ENCODE measurements at places on chromosomes 7 and 10. TPM values are rescaled to one million over a fixed set of nuclear protein-coding genes. Genes with fewer than 3 reads are reported as not detected.
A peak's percentile ranks its signal among the peaks of the same experiment; 100 is the strongest.

GPC2 gene
- 3.4 TPM for total RNA-seq

KCNH2 gene
- 0.16 TPM for total RNA-seq

SPAM1 gene
- not detected for total RNA-seq

CALHM1 gene
- total RNA-seq, result not detected

ARHGAP22 gene
- total RNA-seq, result 8.2 TPM

CLDN3 gene
- not detected for total RNA-seq

UNCX gene
- not detected for total RNA-seq

DNA sequence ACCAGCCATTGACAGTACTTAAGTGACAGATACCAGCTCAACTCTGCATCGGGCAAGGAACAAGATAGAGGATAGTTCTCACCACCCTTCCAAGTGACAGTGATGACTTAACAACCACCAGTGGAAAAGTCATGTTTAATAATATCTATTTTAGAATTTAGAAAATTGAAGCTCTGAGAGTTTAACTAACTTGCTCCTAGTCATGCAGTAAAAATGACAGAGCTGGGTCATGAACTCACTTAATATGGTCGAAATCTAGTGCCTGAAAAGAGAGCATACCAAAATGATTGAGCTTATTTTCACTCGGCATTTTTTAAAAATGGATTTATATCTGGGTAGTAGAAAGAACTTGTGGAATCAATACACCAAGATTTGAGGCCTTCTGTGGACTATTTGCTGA, 367.8 kb upstream of the IGFBP3 start:
- no peak overlapping the region for H3K27ac ChIP-seq
- H3K36me3 ChIP-seq, result no peaks in the 10 kb centered on the region
- H3K4me3 ChIP-seq, result no peak overlapping the region

DNA sequence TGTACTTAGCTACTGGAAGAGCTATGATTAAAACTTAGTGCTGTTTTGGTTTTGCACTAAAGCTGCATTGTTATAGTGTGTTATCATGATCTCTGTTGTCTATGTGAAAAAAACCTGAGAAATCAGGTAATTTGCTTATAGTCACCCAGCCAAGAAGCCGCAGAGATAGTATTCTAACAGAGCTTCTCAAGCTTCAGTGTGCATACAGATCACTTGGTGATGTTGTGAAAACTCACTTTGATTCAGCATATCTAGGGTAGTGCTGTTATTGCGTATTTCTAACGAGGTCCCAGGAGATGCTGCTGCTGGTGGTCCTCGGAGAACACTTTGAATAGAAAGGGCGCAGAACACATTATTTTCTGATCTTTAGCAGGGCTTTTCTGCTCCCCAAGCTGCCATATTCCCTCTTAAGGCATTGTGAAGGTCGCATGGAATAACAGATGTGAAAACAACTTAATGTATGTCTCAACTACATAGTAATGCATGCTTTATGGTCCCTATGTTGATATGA, 68.4 kb upstream of the PDCD4 start:
- H3K4me1 ChIP-seq, result no peaks in the 10 kb centered on the region
- H3K27me3 ChIP-seq, result no peaks in the 10 kb centered on the region
- no peaks in the 10 kb centered on the region for H3K36me3 ChIP-seq
- peak overlapping the region; percentile 79 for H3K27ac ChIP-seq
- no peak for DNase-seq

- H3K27ac ChIP-seq, result peak overlapping the region; percentile 68
- H3K36me3 ChIP-seq, result no peaks in the 10 kb centered on the region
- no peaks in the 10 kb centered on the region for H3K27me3 ChIP-seq
- DNase-seq, result no peak
These were observed 27.4 kb downstream of the MINPP1 start for GRCh38 chr10:87531908-87532622.

DNA sequence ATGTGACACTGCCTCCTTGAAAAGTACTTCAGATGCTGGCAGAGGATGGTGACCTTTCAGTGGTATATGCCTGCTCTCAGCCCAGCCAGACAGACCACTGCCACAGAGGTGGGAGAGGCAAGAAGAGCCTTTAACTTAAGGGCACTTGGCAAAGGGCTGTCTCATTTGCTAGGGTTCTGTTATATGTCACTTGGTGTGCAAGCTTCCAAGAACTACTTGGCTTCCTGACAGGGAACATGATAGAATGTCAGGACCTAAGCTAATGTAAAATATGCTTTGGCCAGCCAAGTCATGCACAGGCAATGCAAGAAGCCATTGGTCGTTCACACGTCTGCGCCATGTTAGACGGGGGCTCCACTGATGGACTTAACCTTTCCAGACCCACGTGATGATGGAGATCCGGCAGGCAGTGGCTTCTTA, 54.7 kb downstream of the RBM20 start:
- no peaks in the 10 kb centered on the region for H3K27me3 ChIP-seq
- no peak for DNase-seq
- H3K27ac ChIP-seq, result no peak overlapping the region

GRCh38 chr7:47435889-47436312, 146.0 kb downstream of the TNS3 start:
- H3K36me3 ChIP-seq, result no peaks in the 10 kb centered on the region
- H3K4me3 ChIP-seq, result no peak overlapping the region
- no peaks in the 10 kb centered on the region for H3K4me1 ChIP-seq
- peak; percentile 63 for DNase-seq
- H3K27me3 ChIP-seq, result no peaks in the 10 kb centered on the region

DNA sequence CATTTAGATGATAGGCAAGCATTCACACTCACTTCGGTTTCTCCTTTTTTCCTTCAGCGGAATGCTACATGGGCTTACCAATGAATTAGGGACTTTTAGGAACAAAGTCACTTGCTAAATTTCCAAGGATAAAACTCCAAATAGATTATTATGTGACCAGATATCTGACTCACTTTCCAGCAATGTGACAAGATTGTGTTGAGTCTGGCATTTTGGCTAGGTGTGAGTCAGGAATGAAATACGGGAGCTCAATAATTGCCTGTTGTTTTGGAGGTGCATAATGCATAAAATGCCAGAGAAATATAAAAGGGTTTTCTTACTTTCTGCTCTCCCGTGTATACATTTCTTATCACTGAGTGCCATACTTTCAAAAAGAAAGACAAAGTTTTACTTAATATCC, 721.1 kb downstream of the KCNMA1 start:
- no peak overlapping the region for H3K4me3 ChIP-seq
- H3K36me3 ChIP-seq, result no peaks in the 10 kb centered on the region
- H3K27me3 ChIP-seq, result no peaks in the 10 kb centered on the region

- no peaks in the 10 kb centered on the region for H3K36me3 ChIP-seq
- no peaks in the 10 kb centered on the region for H3K4me1 ChIP-seq
- no peak overlapping the region for H3K27ac ChIP-seq
- no peak for DNase-seq
- no peak overlapping the region for H3K4me3 ChIP-seq
These were observed 242.6 kb downstream of the DNAJB6 start for GRCh38 chr7:157579425-157579824.

DNA sequence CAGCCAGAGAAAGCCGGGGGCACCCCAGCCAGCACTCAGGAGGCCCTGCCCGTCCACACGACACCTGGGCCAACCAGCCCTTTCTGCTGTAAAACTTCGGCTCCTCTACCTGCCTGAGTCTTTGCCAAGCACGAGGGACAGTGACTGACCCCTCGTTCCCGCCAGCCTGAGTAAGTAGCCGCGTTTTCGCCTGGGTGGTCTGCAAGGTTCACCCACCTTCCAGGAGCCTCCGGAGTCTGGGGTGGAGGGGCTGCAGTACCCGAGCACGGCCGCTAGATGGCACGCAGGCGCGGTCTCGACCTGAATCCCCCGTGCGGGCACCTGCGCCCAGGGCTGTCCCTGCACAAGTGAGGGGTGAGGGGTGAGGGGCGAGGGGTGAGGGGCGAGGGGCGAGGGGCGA, 192.7 kb downstream of the PTPRN2 start:
- H3K4me1 ChIP-seq, result no peaks in the 10 kb centered on the region
- no peak overlapping the region for H3K4me3 ChIP-seq
- H3K27me3 ChIP-seq, result peaks cover 13% of the 10 kb centered on the region
- no peaks in the 10 kb centered on the region for H3K36me3 ChIP-seq

DNA sequence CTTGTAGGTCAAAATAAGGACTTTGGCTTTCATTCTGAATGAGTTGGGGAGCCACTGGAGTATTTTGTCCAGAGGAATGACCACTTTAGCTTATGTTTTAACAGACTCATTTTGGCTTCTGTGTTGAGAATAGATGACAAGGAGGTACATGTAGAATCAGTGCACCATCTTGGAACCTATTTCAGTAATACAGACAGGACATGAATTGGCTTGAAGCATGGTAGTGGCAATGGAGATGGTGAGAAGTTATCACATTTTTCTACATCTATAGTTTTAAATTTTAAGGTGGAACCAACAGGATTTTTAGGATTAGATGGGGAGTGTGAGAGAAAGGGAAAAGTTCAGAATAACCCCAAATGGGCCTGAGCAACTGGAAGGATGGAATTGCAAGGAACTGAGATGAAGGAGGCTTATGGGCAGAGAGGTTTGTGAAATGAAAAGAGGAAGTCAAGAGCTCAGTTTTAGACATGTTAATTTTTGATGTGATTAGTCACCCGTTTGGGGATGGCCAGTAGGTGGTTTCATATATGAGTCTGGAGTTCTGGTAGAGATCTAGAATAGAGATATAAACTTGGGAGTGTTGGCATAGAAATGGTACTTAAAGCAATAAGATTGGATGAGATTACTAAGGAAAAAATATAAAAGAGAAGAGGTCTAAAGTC, 89.2 kb upstream of the JAZF1 start:
- no peaks in the 10 kb centered on the region for H3K36me3 ChIP-seq
- no peak for DNase-seq
- H3K27me3 ChIP-seq, result no peaks in the 10 kb centered on the region
- no peak overlapping the region for H3K4me3 ChIP-seq
- H3K4me1 ChIP-seq, result no peaks in the 10 kb centered on the region

- H3K27ac ChIP-seq, result no peak overlapping the region
- H3K27me3 ChIP-seq, result no peaks in the 10 kb centered on the region
These were observed 13.1 kb upstream of the GRB10 start for GRCh38 chr7:50795831-50796230.

DNA sequence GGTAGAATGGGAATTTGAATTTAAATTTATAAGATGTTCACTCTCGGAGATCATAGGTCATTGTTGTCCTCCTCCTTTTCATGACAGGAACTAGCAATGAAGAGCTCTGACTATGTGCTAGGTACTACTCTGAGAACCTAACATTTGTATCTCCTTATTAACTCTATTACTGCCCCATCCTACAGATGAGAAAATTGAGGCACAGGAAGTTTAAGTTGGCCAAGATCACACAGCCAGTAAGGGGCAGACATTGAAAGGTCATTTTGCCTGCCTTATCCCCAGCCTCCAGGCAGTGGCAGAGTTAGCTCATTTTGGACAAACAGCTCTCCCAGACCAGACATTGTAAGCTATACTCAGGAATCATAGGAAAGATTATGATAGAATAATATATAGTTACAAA, 6.0 kb downstream of the SRGN start:
- no peaks in the 10 kb centered on the region for H3K27me3 ChIP-seq
- H3K4me3 ChIP-seq, result no peak overlapping the region
- H3K27ac ChIP-seq, result no peak overlapping the region

DNA sequence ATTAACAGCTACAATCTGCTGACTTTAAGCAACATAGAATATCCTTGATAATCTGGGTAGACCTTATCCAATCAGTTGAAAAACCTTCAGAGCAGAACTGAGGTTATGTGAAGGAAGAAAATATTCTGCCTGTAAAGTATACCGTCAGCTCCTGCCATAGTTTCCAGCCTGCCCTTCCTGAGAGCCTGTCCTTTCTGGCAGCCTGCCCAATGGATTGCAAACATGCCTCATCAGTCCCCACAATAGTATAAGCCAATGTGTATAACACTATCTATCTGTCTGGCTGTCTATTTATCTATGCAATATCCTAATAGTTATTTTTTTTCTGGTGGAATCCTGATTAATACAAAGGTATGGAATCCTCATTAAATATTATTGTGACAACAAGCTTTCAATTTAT, 489.2 kb upstream of the KCND2 start:
- H3K27me3 ChIP-seq, result no peaks in the 10 kb centered on the region
- H3K27ac ChIP-seq, result no peak overlapping the region
- no peaks in the 10 kb centered on the region for H3K36me3 ChIP-seq
- no peaks in the 10 kb centered on the region for H3K4me1 ChIP-seq

- no peak overlapping the region for H3K27ac ChIP-seq
- no peaks in the 10 kb centered on the region for H3K36me3 ChIP-seq
- no peaks in the 10 kb centered on the region for H3K27me3 ChIP-seq
- no peak overlapping the region for H3K4me3 ChIP-seq
- no peaks in the 10 kb centered on the region for H3K4me1 ChIP-seq
These were observed 87.1 kb downstream of the SAMD9 start for GRCh38 chr7:93030605-93031225.

DNA sequence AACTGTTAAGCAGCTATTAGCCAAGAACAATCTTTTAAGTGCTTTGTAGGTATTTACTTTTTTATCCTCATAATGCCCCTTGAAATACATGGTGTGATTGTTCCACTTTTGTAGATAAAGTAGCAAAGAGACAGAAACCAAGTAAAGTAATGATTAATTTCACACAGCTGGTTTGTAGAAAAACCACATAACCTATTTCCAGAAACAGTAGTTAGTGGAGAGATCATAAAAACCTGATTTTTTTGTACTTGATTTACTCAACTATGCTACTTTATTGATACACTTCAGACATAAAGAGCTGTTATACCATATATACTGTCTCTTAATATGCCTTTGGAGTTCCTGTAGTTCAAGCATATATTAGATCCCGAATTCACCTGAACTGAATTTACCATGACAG, 118.4 kb downstream of the SEMA3A start:
- H3K27me3 ChIP-seq, result no peaks in the 10 kb centered on the region
- no peak for DNase-seq
- no peak overlapping the region for H3K4me3 ChIP-seq
- no peaks in the 10 kb centered on the region for H3K4me1 ChIP-seq
- no peaks in the 10 kb centered on the region for H3K36me3 ChIP-seq
- no peak overlapping the region for H3K27ac ChIP-seq

DNA sequence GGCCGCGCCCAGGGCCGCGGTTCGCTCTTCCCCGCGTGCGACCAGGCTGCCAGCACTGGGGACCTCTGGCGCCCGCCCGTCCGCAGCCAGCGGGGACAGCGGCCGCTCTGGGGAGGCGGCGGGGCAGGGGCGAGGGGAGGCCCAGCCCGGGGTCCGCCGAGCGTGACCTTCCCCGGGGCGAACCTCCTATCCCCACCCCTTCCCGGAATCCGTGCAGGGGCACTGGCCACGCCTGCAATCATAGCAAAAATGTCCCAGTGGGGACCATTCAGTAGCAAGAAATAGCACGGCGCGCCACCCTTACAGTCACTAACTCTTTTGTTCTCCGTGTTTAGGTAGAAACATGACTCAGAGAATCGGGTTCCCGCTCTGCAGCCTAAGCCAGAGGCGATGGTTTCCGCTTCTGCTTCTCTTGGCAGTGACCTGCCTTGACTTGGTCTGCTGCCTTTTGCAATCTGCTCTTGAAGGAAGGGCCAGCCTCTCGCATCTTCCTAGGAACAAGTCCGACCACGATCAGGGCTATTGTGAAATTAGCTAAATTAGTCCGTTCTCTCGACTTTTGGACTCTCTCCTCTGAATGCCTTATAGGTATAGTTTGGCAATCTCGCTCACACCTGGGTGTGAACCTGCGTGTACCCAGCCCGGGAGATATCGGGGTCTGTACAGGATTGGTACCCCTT, 79.3 kb upstream of the ACBD5 start:
- H3K27ac ChIP-seq, result peak overlapping the region; percentile 89
- peak overlapping the region; percentile 26 for H3K4me3 ChIP-seq
- no peaks in the 10 kb centered on the region for H3K27me3 ChIP-seq
- H3K4me1 ChIP-seq, result no peaks in the 10 kb centered on the region
- peak; percentile 82 for DNase-seq

- H3K27ac ChIP-seq, result no peak overlapping the region
- H3K27me3 ChIP-seq, result no peaks in the 10 kb centered on the region
- no peak overlapping the region for H3K4me3 ChIP-seq
- DNase-seq, result no peak
These were observed 226.2 kb downstream of the POLR1F start for GRCh38 chr7:19482628-19483027.

- no peaks in the 10 kb centered on the region for H3K27me3 ChIP-seq
- no peak overlapping the region for H3K27ac ChIP-seq
- DNase-seq, result no peak
- H3K4me3 ChIP-seq, result peak overlapping the region; percentile 11
These were observed 288.2 kb downstream of the TWIST1 start for GRCh38 chr7:18828994-18829857.

Data from breast epithelium (tissue), 4 donors.